ENCODE measurements at places on chromosomes 4 and X.

DNA sequence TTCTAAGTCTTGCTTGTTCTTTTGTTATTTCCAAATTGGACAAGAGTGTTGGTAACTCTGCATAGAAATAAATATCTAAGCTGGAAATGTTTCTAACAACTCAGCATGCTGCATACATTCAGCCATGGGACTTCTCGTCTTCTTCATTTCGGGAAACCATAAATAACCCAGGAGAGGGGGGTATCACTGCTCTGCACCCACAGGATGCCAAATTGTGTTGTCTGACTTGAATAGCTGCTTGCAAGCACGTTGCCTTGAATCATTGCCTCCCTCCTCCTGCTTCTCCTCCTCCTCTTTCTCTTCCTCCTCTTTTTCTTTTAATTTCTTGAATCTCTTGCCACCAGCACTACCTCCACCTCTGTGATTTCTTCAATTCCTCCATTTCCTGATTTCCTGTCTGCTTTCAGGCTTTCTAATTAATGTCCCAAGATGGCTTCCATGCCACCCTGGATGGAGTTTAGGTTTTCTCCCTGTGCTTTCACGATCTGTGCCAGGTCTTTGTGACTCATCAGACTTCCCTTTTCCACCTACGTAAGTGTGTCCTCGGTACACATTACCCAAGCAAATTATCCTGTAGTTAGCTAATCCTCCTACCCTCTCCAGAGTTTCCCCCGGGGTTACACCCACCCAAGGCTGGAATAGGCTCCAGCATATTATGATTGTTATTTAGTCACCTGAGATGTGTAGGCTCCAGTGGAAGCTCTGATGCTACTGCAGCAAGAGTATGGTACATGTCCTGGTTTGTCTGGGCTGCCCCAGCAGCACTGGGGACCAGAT lies 122.6 kb upstream of the VCX3B start:
- no peak for DNase-seq

GRCh38 chr4:140861359-140862176 lies 105.4 kb upstream of the TBC1D9 start:
- DNase-seq, result peak; percentile 50

DNA sequence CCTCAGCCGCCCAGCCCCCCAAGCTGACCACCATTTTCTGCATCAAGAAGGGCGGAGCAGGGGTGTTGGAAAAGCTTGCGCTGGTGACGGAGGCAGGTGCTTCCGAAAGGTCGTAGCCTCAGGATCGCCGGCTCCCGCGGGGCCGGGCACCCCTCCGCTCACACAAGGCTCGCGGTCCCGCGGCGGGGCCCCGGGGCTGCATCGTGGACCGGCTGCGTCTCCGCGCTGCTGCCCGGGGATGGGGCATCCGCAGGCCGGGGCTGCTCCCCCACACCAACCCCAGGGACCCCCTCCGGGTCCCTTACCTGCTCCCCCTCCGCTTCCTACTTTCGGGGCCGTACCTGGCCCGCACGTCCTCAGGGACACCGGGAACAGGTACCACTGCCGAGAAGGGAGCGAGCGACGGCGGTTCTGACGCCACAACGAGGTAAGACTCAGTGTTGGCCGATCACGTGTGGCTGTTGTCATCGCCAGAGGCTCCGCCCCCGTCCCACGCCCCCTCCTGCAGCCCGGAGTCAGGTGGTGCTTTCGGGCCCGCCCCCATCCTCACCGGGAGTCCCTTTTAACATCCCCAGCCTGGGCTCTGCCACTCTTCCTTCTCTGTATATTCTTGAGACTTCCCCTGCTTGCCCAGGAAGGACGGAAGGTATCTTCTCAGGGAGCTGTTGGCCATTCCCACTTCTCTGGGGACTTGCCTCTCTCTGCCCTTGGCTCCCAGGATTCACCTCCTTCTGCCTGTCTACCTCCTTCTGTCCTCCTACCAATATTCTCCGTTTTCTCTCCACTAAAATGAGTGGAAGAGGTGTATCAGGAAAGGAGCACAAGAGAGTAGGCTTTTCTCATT lies at the start of gene BEX2:
TSS of gene BEX2 (minus strand) at position 436 of the 844 bp plus-strand sequence. CDS start 1,014 bp downstream, outside the sequence.
- peak; percentile 89 for DNase-seq

DNA sequence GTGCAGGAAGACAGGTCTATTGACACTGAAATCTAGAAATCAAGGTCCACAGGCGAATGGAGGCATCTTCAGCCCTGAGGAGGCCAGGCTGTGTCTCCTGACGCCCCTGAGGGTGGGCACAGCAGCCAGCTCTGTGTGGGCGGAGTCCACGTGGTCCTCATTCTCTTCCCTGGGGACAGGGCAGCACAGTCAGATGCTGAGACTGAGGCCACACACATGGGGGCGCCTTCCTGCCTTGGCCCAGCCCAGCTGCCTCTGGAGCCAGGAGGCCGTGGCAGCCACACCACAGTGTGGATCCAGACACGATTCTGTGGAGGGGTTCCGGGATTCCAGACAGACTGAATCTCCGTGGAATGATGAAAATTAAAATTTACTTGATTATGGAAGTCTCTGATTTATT lies 20.8 kb downstream of the FGFR3 start:
- no peak for DNase-seq

GRCh38 chrX:14948691-14949090 lies 75.5 kb downstream of the MOSPD2 start:
- no peak for DNase-seq

DNA sequence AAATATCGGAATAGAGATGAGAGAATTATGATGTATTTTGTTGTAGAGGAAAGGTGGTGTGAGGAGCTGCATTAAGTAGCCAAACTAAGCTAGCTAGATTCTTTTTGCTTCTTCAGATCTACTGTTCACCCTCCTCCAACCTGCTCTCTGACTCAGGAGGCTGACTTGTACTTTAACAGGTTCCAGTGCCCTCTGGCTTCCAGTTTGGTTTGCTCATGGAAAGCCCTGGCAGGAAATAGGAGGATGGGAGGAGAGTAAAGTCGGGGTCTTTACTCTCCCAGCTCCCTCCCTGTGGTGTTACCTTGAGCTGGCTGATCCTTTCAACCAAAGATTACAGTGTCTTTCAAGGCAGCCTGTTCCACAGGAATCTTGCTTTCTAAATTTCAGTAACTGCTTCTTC lies 277.0 kb upstream of the EDA2R start:
- DNase-seq, result no peak

- no peak for DNase-seq
Observed at GRCh38 chrX:96909291-96909690, 25.6 kb downstream of the RPA4 start.

GRCh38 chr4:154928640-154929257 lies 147.7 kb downstream of the RBM46 start:
- peak; percentile 40 for DNase-seq

DNA sequence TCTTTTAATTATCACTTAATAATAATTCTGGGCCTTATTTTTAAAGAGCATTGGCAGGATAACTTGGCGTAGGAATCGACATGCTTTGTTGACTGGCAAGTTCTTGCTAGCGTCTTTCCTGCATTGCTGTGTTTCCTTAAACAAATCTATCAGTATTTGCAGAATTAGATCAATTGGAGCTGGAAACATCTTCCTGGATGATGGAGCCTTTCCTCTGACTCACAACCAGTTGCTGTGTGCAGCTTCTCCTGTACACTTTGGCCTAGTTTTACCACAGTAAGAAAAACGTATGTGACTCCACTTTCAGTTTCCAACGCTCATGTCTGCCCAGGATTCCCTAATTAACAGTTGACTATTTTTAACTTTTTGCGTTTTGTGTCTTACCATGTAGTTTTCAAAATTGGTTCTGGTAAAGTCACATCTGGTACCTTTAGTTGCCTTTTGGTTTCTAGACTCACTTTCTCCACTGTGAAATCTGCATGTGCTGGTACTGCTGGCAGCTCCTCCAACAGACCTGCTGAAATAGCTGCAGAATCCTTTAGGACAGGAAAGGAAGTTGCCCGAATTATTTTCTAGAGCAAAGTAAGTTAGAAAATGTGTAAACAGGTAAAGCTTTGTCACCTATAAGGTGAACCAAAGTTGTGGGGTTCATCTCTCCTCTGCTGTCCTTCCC lies 553.2 kb upstream of the FAT1 start:
- DNase-seq, result no peak

Measured in WTC11 (cell line).